HEK293T (cell line): ENCODE measurements at places on chromosomes 3 and 15.

GRCh38 chr15:57859130-57859685 is 152.7 kb downstream of the POLR2M start:
- DNase-seq, result no peak

DNA sequence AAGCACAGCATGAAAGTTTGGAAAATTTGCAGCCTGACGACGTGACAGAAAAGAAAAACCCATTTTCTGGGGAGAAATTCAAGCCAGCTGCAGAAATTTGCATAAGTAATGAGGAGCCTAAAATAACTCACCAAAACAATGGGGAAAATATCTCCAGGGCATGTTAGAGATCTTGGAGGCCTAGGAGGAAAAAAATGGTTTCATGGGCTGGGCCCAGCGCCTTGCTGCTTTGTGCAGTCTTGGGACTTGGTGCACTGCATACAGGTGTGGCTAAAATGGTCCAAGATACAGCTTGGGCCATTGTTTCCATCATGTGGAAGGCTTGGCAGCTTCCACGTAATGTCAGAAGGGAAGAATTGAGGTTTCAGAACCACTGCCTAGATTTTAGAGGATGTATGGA is 428.5 kb upstream of the FRG2C start:
- DNase-seq, result no peak

DNA sequence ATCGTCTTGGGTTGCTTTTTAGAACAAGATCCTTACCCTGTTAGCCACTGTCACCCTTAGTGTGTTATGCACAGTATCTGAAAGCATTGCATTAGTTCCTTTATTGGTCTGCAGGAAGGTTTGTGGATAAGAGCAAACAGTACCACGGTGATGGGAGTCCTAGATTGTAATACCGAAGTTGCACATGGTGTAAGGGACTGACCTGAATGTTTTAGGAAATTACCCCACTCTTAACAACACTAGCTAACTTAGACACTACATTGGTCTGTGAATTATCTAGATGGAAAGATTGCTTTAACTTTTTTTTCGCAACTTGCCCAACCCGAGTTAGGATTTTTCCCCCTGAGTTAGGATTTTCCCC is 1.3 kb downstream of the STT3B start:
- peak; percentile 16 for DNase-seq

DNA sequence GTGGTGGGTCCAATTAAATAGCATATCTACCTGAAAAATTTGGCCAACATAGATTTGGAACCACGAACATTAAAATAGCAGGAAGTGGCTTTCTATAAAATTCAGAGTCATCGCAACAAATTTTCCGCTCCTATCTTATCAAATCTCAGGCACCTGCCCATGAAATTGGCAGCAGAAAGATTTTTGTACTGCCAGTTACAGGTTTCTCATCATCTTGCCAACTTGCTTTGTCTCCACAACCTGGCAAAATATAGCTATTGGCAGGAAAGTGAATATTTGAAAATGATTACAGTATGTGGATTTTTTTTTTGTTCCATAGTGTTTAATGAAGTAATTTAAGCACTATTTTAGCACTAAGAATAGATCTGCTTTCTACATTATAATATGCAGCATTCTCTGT is 161.6 kb upstream of the LRRC3B start:
- DNase-seq, result no peak

DNA sequence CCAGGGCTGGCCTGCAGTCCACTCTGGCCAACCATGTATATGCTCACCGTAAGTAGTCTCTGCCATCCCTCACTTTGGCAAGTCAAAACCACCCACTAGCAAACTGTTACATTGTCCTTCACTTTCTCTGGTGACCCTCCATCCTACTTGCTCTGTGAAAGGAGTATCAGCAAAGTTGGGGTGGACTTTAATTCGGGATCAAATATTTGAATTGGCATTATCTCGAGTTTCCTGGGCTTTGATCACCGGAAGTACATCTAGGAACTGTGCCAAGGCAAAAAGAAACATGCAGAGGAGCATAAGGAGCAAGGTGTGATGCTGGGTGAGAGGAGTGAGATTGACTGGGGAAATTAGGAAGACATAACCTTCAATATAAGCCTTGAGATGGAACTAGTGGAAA is 188.9 kb upstream of the P2RY1 start:
- no peak for DNase-seq

DNA sequence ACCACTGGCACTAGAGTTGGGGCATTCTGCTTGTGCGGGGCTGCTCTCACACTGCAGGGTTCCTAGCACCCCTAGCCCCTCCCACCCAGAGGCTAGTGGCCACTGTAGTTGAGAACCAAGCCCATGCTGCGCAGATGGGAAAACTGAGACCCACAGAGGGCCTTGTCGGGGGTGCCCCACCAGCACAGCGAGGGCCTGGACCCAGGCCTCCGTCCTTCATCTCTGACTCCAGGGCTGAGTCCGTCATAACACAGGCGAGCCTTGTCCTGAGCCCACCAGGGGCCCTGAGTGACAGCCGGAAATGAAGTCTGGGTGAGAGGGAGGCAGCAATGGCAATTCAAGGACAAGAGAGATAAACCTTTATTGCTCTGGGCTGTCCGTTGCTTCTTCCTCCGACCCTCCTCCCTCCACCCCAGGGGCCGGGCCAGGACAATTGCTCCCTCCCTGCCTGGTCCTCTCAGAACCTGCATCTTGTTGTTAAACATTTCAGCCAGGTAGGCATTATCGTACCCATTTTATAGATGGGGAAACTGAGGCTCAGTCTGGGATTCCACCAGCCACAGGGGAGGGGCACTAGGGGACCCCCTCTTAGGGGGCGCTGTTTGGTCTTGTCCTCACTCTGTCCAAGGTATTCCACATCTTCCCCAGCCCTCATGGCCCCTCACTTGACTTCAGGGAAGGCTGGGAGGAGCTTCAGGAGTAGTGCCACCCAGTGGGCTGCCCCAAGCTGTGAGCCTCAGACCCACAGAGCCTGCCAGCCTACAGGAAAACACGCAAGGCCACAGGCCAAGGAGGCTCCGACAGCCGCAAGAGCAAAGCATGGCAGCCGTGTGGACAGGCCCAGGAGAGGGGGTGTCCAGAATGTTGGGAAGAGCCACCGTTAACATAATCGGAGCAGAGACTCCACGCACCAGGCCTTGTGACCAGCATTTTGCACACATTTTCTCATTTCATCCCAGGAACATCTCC is 4.4 kb upstream of the GRIP2 start:
- DNase-seq, result no peak

DNA sequence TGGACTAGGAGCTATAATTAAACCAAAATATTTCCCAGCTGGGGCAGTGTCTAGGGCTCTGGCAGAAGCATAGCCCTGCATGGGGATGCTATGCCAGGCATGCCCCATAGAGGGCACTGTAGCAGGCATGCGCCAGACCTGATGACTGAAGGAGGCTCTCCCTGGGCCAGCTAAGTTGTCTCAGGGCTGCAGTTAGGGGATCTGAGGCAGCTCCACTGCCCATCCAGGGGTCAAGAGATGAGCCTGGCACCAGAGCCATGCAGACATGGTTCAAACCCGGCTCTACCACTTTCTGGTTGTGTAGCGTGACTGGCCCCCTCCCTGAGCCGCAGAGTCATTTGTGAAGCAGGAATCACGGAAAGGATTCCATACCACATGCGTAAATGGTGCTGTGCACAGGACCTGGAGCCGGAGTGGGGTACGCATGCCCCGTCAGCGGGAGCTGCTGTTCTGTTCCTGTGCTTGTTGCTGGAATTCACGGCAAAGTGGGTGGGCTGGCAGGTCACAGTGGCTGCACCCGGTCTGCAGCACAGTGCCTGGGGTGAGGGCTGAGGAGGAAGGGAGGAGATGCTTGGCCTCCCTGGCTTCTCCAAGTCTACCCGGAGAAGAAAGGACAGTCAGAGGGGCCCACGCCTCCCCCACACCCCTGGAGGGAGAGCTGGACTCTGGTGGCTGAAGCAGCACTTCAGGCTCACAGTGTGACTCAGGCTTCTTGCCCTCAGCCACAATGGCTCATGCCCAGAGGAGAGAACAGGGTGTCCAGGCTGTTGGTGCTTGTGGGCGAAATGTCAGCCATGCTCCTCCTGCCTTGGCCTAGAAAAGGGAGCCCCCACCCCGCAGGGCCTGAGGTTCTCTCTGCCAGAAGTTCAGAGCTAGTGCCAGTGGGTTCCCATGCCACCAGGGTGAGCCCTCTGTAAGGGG is 43.1 kb downstream of the DNASE1L3 start:
- peak; percentile 82 for DNase-seq

DNA sequence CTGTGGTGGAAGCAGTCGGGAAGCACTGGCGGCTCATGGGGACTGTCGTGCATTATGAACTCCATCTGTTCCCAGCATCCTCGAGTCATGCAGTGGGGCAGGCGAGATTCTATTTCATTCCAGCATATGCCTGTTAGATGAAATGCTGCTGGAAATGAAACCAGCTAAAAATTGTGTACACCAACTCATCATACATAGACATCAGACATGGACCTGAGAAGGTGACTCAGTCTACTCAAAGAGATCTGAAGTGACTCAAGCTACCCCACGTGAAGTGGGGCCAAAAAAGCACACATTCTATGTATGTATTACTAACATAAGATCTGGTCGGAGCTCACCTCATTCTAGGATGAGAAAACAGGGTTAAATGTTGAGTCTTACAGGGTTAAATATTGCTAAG is 47.5 kb upstream of the FAM98B start:
- DNase-seq, result no peak

DNA sequence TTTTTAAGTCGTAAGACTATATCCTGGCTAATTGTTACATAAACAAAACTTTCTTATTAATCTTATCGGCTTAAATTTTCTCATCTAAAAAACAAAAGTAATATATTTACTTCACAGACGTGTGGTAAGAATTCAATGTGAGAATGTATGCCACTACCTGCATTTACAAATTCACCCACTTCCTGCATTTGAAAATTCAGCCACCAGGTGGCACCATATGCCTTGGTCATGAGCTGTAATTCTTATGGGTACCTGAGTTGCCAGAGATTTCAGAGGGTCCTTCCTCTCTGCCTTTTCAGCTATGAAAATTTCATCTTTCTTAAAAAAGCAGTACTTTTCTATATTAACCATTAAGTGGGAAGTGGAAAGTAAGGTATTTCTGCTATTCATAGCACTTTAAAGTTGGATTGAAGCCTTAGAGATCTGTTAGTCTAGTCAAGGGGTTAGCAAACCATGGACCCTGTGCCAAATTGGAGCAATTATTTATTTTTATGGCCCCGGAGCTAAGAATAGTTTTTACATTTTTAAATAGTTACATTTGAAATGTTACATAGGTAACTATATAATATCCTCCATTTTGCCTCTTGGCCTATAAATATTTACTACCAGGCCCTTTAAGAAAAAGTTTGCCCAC is 127.8 kb downstream of the HCN4 start:
- DNase-seq, result peak; percentile 70

- no peak for DNase-seq
These were observed 230.4 kb downstream of the PLCL2 start for GRCh38 chr3:17115186-17115585.

DNA sequence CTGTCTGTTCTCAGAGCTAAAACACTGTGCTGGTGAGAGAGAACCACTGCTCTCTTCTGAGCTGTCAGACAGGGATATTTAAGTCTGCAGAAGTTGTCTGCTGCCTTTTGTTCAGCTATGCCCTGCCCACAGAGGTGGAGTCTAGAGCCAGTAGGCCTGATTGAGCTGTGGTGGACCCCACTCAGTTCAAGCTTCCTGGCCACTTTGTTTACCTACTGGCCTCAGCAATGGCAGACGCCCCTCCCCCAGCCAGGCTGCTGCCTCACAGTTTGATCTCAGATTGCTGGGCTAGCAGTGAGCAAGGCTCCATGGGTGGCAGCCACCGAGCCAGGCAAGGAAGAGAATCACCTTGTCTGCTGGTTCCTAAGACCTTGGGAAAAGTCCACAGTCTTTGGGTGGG is 21.0 kb upstream of the CACNA1D start:
- DNase-seq, result no peak

DNA sequence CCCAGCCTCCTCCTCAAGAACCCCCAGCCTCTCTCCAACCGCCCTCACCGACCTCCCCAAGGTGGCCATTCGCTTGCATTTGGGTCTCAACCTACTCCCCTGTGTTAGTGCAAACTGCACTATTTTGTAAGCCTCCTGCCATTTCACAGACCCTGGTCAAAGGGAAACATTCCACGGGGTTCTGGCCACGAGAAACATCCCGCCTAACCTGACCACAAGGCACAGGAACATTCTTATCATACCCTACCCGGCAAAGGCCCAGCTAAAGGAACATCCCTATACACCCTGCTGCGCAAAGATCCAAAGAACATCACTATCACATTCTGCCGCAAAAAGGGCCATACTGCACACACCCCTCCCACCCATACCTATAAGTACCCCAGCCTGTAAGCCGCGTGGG is 22.9 kb downstream of the RPSA start:
- no peak for DNase-seq

GRCh38 chr15:94951538-94951937 is 720.2 kb downstream of the MCTP2 start:
- no peak for DNase-seq

GRCh38 chr15:63020128-63020527 is 22.4 kb upstream of the TPM1 start:
- DNase-seq, result no peak

DNA sequence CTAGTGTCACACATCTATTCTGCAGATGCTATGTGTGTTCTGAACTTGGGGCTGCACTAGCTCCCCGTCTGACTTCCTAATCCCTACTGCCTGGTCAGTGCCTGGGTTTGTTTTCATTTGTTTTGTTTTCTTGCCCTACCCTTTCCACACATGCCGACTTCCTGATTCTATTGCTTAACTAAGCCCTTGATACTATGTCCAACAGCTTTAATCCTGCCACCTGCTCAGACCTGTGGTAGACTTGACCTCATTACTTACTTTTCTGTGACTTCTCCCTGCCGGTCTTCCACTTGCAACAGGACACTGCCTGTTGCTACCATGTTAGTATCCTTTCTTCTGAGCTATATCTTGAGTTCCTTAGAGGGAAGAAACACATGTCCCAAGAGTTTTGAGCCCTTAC is 39.3 kb upstream of the CEMIP start:
- DNase-seq, result no peak

DNA sequence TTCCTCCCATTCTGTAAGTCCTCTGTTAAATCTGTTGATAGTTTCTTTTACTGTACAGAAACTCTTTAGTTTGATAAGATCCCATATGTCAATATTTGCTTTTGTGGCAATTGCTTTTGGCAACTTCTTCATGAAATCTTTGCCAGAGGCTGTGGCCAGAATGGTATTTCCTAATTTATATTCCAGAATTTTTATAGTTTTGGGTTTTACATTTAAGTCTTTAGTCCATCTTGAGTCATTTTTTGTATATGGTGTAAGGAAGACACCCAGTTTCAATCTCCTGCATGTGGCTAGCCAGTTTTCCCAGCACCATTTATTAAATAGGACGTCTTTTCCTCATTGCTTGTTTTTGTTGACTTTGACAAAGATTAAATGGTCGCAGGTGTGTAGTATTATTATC is 372.4 kb upstream of the CADM2 start:
- no peak for DNase-seq

GRCh38 chr15:98853617-98854420 is 153.8 kb downstream of the PGPEP1L start:
- no peak for DNase-seq

DNA sequence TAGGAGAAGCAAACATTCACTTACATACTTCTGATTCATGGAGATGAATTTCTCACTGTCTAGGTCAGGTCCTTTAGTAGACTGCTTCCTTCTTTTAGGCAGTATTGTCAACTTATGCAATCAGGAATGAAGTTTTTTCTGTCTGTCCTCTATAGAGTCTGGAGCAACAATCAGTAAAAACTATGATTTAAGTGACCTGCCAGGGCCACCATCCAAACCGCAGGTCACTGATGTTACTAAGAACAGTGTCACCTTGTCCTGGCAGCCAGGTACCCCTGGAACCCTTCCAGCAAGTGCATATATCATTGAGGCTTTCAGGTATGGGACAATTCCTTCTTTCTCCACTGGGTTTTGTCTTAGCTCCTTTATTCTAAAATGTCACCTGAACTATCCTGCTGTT is 523.1 kb downstream of the ROBO2 start:
- no peak for DNase-seq
